ENCODE measurements at places on chromosomes 3 and 15.

DNA sequence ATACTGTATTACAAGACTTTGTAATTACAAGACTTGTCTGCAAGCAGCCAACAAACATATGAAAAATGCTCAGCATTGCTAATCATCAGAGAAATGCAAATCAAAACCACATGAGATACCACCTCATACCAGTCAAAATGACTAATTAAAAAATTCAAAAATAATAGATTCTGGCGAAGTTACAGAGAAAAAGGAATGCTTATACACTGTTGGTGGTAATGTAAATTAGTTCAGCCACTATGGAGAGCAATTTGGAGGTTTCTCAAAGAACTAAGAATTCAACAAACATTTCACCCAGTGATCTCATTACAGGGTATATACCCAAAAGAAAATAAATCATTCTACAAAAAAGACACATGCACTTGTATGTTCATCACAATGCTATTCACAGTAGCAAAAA is 617.5 kb upstream of the CCDC54 start:
- DNase-seq: no peak

- no peak for DNase-seq
Measured at GRCh38 chr15:66713843-66714508, 11.9 kb downstream of the SMAD6 start.

DNA sequence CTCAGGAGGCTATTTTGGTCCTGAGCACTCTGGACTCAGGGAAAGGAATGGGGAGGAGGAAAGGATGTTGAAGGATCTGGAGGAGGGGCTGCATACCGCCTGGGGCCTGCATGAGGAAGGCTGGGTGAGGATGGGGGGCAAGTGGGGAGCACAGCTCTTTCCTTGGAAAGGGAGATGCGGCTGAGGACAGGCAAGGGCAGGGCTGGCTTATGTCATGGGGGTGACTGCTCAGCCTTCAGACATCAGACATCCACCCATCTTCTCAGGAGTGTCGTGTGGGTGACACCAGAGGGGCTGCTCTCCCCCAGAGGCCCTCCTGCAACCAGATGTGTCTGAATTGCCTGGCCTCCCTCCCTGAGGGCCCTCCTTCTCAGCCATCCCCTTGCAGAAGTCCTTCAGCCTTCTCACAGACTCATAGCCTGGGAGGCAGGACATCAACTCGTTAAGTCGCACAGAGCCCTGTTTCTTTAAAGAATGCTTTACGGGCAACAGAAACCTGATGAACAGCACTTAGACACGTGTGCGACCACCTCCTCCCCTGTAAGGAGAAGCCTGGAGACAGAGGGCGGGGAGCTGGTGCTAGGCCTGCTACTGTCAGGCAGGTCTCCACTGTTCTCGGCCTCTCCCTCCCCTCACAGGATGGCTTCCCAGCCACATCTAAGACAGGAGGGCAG is 252.3 kb downstream of the OCA2 start:
- no peak for DNase-seq

DNA sequence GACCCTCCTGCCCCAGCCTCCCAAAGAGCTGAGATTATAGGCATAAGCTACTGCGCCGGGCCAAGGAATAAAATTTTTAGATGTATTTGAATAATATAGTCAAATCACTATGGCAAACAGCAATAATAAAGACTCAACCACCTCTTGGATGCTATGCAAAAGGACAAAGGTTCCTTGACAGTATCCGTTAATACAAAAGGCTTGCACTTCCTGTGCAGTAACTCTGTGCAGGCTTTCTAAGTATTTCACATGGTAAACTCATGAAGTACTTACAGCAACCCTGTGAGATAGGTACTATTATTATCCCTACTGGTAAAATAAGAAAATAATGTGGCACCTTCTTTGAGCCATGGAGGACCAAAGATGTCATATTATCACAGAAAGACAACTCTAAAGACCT is 86.8 kb downstream of the SHQ1 start:
- DNase-seq: no peak

DNA sequence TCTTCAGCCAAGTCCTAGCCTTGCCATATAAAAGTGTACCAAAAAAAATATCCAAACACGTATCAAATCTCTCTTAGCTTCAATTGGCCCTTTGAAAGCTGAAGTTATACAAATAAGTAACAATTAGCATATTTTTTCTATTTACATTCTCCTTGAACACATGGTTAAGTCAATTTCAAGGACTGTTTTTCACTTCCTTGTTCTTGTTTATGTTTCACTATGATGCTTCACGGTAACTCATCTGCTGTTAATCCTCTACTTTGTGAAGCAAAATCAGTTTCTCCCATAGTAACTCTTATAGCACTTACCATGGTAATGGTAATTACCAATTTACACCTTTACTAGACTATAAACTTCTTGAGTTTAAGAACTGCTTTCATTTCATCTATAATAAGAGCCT is 10.6 kb upstream of the SPRED1 start:
- DNase-seq: no peak

DNA sequence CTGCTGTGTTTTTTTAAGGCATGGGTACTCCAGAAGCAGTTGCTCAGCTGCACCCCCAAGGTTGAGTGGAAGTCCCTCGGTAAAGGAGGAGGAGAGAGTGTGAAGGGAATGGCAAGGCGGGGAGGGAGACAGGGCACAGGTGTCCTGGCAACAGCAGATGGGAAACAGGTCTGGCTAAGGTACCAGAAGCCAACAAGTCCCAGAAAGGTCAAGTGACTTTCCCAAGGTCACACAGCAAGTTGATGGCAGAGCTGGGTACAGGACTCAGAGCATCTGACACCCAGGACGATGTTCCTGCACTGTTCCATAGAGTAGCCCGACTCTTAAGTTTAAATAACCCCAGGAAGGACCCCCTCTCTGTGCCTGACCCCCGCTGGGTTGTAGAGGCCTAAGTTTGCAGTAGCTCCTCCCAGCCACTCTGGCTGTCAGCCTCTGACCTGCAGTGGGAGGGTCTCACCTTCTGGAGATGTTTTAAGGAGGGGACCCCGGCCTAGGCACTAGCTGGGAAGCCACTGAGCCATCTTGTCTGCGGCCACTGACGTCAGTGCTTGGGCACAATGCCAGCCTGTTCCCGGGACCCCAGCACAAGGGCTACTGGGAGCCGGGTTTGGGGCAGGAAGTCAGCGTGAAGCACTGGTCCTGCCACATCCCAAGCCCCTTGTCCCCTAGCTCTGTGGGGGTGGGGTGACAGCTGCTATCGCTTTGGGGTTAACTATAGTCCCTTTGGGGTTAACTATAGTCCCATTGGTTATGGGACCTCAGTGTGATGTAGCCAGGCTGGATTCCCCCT is 10.5 kb downstream of the CSK start:
- DNase-seq: no peak

- no peak for DNase-seq
Measured at GRCh38 chr3:97197083-97197482, 382.7 kb downstream of the EPHA6 start.

- DNase-seq: no peak
Measured at GRCh38 chr15:48637639-48638038, 7.9 kb downstream of the FBN1 start.

GRCh38 chr3:107523539-107524325 is 970 bp downstream of the BBX start:
- peak; percentile 12 for DNase-seq

DNA sequence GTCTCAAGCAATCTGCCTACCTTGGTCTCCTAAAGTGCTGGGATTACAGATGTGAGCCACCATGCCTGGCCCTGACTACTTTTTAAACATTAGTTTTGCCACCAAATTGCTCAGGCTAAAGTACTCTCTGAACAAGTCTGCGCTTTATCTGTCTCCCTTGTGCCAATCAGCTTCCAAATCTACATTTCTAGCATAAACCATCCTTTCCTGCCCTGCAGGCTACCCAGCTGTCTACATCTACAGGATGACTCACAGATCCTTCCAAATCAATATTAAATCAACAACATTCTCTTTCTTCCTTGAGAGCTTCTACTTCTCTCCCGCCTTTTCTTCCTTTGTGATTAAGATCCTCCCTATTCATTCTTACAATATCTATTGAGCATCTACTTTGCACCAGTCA is 16.0 kb upstream of the ATOSA start:
- DNase-seq: no peak

- no peak for DNase-seq
Measured at GRCh38 chr3:180189310-180189648, 152.5 kb upstream of the PEX5L start.

DNA sequence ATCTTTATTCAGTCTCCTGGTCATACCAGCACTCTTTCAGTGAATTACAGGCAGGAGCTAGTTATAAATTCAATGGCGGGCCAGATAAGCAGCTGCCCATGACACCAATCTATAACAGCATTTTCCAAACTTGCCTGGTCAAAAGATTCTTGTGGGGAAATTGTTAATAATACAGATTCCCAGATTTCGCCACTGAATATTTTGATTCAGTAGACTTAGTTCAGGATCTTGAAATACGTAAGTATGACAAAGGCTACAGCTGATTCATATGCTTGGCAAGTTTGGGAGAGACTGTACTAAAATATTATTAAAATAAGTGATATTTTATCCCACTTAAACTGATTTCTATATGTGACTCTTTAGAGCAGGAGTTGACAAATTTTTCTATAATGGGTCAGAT is 119.3 kb downstream of the TMCO5A start:
- DNase-seq: no peak

GRCh38 chr15:96869122-96869521 is 538.6 kb downstream of the NR2F2 start:
- DNase-seq: no peak

GRCh38 chr3:55770077-55770476 is 283.0 kb upstream of the WNT5A start:
- DNase-seq: no peak

GRCh38 chr3:49799761-49800160 is at the start of gene CDHR4:
CDHR4 (minus strand) TSS chr3:49799873; CDS start chr3:49799812, 61 bp downstream.
- DNase-seq: peak; percentile 91

DNA sequence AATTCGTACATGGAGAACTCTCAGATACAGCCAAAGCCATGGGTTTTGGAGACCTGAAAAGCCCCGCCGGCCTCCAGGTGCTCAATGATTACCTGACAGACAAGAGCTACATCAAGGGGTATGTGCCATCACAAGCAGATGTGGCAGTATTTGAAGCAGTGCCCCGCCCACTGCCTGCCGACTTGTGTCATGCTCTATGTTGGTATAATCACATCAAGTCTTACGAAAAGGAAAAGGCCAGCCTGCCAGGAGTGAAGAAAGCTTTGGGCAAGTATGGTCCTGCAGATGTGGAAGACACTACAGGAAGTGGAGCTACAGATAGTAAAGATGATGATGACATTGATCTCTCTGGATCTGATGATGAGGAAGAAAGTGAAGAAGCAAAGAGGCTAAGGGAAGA is 23.5 kb downstream of the MYO5A start:
- DNase-seq: no peak

- DNase-seq: no peak
Measured at GRCh38 chr3:41148901-41149300, 50.4 kb upstream of the CTNNB1 start.

DNA sequence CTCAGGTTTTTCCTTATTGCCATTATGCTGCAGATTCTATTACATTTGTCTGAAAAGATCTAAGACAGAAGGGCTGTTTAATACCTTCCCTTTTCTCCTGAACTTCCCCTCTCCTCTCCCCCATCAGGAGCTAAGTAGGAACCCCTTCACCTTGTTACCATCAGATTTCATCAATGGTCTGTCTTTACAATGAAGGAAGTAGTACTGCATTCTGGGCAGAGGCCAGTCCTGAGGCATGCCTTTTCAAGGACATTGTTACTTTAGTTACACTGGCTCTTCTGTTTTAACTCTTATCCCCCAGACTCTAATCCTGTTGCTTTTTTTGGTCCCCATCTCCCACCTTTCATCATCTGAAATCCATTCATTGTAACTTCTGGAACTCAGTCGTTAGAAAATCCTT is 8.1 kb downstream of the CTNNB1 start:
- DNase-seq: no peak

DNA sequence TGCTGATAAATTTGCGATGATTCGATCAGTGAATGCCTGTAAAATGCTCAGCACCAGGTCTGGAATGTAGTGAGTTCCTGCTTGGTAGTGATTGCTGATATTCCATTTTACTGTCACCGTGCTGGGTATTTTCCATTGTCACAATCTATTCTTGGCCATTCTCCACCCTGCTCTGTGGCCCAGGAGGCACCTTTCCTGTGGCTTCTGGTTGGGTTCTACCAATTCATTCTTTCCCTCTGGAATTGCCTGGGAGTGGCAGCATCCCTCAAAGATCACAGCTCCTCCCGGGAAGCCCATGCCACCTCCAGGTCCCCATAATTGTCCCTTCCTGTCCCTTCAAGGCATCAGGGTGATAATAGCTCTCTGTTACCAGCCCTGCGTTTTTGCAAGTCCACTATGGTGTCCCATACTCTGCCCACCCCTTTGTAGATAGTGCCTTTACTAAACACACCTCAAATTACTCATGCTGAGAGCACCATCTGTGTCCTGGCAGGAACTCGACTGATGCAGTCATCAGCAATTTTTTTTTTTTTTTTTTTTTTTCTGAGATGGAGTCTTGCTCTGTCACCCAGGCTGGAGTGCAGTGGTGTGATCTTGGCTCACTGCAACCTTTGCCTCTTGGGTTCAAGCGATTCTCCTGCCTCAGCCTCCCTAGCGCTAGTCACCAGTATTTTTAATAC is 177.8 kb upstream of the PROK2 start:
- no peak for DNase-seq

Data from H54 (cell line).